Urinary bladder (tissue), 4 donors: ENCODE measurements at places on chromosomes 2 and 18. TPM values are rescaled to one million over a fixed set of nuclear protein-coding genes. Genes with fewer than 3 reads are reported as not detected.

The KCNE4 gene
- total RNA-seq = 22.0 TPM

The IL1B gene
- total RNA-seq = 2.3 TPM

DNA sequence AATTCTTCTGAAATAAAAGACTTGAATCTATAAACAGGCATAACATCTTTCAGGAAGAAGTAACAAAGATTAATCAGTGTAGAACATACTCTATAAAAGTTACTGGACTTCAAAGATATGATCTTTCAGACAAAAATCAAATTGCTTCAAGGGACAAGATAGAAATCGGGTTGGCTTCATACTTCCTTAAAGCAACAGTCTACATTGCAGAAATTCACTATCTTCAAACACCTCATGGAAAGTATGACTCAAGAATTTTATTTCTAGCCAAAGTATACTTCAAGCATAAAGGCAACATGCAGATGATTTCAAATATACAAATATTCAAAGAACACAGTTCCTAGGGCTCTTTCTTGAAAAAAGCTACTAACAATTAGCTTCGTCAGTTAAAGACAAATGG, 240.7 kb downstream of the SRBD1 start:
- no peak for DNase-seq

DNA sequence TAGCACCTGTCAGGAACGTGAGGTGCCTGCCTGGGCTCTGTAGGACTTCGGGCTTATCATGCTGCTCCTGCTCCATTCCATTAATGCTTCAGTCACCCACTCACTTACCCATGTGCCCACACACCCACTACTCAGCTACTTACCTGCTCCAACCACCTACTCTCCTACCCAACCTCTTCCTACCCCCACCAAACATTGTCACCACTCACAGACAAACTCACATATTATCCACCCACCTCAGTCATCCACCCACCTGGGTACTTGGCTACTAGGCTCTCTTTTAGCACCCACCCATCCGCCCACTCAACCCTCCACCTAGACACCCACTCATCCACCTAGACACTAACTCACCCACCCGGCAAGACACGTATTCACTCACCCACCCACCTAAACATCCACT, 724.7 kb upstream of the RAB6C start:
- DNase-seq = no peak

DNA sequence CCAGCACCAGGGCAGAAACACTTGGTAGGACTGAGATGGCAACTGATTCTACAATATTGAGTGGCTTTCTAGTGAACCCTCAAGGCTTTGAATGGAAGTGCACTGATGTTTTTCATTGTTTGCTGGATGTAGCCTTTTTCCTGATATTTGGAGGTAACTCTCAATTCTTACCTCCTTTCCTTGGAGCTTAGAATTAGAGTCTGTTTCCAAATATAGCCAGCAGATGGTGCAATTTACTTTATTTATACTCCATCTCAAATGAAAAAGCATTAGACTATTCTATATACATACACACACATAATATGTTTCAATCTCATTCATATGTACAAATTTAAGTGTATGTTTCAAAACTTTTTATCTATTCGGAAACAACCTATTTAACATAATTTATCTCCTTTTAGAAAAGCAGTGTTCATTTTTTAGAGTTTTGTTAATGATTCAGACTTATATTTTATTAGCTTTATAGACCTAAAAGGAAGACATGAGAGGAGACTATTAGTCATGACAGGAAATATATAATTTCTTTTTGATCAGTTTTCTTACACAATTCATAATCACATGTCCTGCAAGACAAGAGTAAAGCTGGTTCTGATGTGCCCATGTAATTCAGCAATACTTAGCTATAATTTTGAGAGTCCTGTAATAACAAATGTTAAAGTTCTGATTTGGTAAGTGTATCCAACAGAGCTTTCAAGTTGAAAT, 124.8 kb downstream of the NUP35 start:
- peak; percentile 14 for DNase-seq

GRCh38 chr2:150260636-150261035, 226.8 kb downstream of the RND3 start:
- DNase-seq = no peak

GRCh38 chr2:88669482-88670214, 21.8 kb upstream of the RPIA start:
- no peak for DNase-seq
